ENCODE measurements at places on chromosomes 7 and 10. TPM values are rescaled to one million over a fixed set of nuclear protein-coding genes. Genes with fewer than 3 reads are reported as not detected.

GRCh38 chr10:116146372-116147140, 126.5 kb downstream of the GFRA1 start:
- no peak overlapping the region for H3K27ac ChIP-seq
- H3K27me3 ChIP-seq: no peaks in the 10 kb centered on the region
- no peak for DNase-seq
- H3K36me3 ChIP-seq: no peaks in the 10 kb centered on the region
- no peak overlapping the region for H3K4me3 ChIP-seq

- no peak overlapping the region for H3K4me3 ChIP-seq
- no peak overlapping the region for H3K27ac ChIP-seq
- no peaks in the 10 kb centered on the region for H3K27me3 ChIP-seq
- peaks cover 13% of the 10 kb centered on the region for H3K4me1 ChIP-seq
- DNase-seq: no peak
- H3K36me3 ChIP-seq: no peaks in the 10 kb centered on the region
Measured at GRCh38 chr7:117064688-117065087, 111.4 kb downstream of the ST7 start.

GRCh38 chr7:297611-298374, 7.8 kb downstream of the FOXL3 start:
- no peaks in the 10 kb centered on the region for H3K36me3 ChIP-seq
- H3K27ac ChIP-seq: no peak overlapping the region
- no peaks in the 10 kb centered on the region for H3K4me1 ChIP-seq

Gene TSPAN12
- polyA plus RNA-seq: 16.0 TPM
